T-helper 22 cell (primary cell): ENCODE measurements at places on chromosomes 3 and 15.

- no peak for DNase-seq
Measured at GRCh38 chr15:24878153-24878552, 76.6 kb upstream of the SNRPN start.

- no peak for DNase-seq
Measured at GRCh38 chr3:18079739-18080138, 337.3 kb upstream of the TBC1D5 start.

GRCh38 chr15:68639926-68640600 lies 61.3 kb downstream of the CORO2B start:
- no peak for DNase-seq

DNA sequence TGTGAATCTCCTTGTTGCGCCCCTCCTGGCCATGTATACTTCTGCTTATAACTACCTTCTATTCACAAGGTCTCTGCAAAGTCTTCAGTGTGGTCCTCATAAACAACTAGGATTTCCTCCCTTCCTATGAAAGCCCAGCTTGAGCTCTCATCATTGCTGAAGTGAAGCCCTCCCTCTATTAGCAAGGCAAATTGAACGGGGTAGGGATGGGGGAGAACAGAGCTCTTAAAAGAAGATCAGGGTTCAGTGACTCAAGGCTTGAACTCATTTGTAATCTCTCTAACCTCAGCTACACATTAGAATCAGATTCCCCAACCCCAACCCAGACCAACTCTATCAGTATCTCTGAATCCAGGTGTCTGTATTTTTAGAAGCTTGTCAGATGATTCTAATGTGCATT lies 88.3 kb upstream of the ST8SIA2 start:
- DNase-seq: no peak

GRCh38 chr3:193174140-193174539 lies 66.9 kb upstream of the PLAAT1 start:
- DNase-seq: no peak
